ENCODE measurements at places on chromosomes 6 and 20.

GRCh38 chr6:125154761-125155135 lies 1.2 kb downstream of the TPD52L1 start:
- DNase-seq, result no peak

GRCh38 chr20:44075191-44075949 lies 111.6 kb downstream of the JPH2 start:
- no peak for DNase-seq

GRCh38 chr20:18323705-18324104 lies 35.4 kb downstream of the ZNF133 start:
- DNase-seq, result no peak

- no peak for DNase-seq
Measured at GRCh38 chr6:30883685-30884520, at the start of gene DDR1. Gene DDR1 (plus strand): TSS chr6:30884519. CDS start chr6:30888730, 4,211 bp downstream.

DNA sequence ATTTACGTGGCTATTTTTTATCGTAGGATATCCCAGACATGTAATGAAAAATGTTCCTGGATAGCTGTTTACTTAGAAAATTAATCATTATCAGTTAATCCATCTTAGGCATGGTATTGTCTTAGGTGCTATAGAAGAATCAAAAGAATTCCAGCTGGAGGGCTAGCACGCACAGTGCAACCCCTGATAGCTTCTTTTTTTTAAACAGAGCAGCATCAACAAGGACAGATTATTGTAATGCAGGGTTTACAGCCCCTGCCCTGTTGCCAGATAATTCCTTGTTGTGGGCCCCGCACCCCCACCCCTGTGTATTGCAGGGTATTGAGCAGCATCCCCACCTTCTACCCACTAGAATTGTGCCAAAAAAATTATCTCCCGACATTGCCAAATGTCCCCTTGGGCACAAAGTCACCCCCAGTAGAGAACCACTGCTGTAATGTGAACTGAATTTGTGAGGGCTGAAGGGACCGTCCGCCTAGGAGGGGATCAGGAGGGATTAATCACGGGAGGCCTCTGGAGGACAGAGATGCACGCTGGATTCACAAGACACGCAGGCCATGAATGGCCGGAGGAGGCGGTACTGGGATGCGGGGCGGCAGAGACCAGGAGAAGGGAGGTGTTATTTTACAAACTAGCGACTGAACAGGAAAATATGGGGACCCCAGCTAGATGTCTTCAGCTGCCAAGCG lies 174.6 kb downstream of the ZDHHC14 start:
- DNase-seq, result no peak

- DNase-seq, result no peak
Measured at GRCh38 chr20:13449868-13450434, 188.8 kb downstream of the TASP1 start.

DNA sequence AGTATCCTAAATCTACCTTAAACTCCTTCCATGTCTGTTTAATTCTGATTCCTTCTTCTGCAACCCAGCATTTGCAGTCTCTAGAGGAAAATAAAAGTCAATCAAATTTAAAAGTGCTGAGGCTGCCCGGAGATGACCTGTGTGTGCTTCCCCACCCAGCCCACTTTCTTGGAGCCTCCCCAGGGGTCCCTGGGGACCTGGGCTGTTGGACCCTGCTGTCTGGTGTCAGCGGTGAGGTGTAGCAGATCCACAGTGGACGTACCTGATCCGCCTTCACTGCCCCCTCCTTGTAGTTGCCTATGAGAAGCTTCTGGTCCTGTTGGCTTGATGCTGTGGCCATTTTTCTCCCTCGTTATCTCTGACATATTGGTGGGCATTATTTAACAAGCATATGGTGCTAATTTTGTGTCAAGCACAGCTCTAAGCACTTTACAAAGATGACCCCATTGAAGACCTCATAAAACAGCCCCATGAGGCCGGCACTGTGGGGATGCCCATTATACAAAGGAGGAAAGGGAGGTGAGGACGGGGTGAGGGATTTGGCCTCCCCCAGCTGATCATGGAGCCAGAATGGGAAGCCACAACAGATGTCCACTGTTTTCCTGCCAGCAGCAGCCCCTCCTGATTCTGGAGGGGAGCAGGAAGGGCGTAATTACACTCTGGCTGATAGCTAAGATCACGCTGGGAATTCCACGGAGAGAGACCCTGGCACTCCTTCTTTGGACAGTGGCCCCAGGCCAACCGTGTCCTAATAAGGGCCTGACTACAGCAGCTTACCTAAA lies 628.2 kb downstream of the CDH26 start:
- DNase-seq, result no peak

DNA sequence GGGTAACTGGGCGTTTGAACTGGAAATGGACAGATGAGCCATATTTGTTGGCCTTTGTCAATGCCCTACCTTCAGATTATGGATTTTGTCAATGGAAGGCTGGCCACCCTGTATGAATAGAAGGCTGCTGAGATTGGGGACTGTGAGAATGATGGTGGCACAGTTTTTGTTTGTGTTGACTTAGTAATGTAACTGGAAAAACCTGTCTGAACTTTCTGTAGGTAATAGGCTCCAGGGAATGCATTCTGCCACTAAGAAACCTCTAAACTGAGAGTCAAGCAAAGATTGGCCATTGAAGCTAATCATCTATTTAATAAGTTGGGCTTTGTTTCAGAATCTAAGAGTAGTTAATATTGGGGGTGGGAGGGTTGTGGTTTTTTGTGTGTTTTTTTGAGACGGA lies 97.5 kb downstream of the FOXO3 start:
- no peak for DNase-seq

GRCh38 chr6:142384519-142385254 lies 82.9 kb downstream of the ADGRG6 start:
- DNase-seq, result no peak

- DNase-seq, result no peak
Measured at GRCh38 chr6:124110514-124110913, 306.8 kb downstream of the NKAIN2 start.

- no peak for DNase-seq
Measured at GRCh38 chr20:62872184-62872847, 10.7 kb upstream of the TCFL5 start.

- no peak for DNase-seq
Measured at GRCh38 chr6:148846778-148847761, 100.2 kb downstream of the UST start.

DNA sequence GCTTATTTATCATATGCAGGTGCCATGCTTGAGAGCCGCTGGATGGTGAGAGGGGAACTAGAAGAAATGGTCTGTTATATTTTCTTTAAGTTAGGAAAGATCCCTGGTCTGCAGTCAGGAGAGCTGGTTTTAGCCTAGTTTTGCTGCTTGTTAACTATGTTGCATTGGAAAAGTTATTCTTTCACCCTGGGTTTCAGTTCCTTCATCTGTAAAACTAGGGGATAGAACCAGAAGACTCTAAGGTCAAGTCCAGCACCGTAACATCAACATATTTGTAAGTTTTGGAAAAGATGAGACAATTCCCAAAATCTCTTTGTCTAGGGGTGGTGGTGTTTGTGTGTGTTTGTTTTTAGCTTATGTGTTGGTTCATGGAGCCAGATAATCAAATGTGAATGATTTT lies 304.0 kb downstream of the QKI start:
- no peak for DNase-seq

- no peak for DNase-seq
Measured at GRCh38 chr6:28979679-28980078, 25.4 kb downstream of the ZNF311 start.

DNA sequence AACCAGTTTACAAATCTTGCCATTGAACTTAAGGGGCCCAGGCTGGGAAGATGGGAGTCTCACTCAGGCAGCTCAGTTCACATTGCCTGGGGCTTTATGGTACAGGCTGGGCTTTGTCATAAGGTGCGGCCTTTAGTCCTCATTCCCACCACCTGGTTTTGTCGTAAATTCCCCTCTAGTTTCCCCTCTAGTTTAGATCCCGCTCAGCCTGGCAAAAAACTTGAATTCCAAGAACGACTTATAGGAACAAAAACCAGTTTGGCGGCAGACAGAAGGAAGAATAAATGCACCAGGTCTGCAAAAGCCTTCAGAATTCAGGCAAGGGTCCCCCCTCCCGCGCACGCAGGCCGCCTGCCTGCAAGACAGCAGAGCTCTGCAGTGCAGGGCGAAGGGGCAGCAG lies 4.1 kb downstream of the BMP7 start:
- no peak for DNase-seq

GRCh38 chr6:117624869-117625481 lies 22.7 kb upstream of the GOPC start:
- DNase-seq, result no peak

DNA sequence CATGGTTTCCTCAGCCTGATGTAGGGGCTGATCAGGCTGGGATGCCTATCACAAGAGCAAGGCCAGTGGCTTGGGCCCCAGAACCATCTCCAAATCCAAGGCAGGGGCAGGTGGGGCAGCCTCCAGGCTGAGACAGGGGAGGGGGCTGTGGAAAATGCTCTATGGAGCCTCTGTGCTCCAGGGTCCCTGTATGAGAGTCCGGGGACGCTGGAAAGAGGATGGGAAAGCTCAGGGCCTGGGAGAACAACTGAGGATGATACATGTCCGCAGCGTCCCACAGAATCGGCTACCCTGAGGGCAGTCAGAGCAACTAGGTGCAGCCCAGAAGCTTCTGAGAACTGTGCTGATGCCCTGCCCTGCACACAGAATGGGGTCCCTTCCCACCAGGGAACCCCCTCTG lies 43.4 kb downstream of the CPXM1 start:
- no peak for DNase-seq

DNA sequence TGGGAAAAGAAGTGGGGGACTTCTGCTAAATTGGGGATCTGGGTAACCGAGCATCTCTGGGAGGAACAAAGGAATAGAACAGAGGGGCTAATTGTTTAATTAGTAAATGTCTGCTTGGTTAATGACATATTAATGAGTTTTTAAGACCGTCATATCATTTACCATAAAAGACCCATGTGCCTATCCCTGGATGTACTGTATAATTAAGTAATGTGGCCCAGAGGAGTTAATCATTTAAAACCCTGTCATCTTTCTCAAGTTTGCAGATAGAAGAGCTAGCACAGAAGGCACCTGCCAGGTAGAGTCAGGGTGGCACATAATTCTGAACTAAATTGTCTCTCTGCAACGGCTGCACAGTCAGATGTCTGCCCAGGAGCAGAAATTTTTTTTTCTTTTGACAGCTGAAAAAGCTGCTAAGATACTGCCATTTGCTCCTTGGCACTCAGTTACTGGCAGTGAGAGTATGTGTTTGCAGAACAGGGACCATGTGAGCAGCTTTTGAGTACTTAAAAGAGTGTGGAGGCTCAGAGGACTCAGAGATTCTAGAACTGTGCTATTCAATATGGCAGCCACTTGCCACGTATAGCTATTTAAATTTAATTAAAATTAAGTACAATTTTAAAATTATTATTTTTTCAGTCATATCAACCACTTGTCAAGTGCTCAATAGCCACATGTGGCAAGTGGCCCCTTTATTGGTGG lies 202.7 kb upstream of the SLC35B3 start:
- DNase-seq, result no peak

GRCh38 chr6:49233483-49233882 lies 229.6 kb downstream of the MMUT start:
- no peak for DNase-seq

DNA sequence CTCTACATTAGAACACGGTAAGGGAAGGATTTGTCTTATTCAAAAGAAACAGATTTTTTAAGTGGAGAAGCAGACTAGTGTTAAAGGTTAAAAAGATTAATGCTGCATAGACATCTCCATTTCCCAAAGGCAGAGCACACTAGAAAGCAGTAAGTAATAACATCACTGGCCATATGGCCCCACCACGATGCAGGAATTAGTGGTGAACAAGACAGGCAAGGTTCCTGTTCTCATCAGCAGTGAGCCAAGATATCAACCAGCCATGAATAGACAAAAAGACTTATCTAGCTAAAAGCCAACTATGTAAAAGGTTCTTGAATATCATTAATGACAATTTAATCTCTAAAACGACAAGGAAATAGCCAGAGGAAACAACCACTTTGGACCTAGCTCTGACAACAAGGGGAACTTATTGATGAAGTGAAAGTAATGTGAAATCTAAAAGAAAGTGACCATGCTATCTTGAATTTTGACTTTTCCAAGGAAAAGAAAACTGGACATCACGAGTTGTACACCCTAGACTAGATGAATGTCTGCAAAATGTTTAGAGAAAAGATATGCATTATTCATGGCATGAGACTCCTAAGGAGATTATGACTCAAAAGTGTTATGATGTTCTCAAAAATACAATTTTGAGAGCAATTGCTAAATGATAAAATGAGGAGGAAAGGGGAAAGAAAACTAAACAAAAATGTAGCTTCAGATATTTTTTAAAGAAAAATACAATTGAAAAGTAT lies 157.9 kb upstream of the STXBP5 start:
- no peak for DNase-seq

DNA sequence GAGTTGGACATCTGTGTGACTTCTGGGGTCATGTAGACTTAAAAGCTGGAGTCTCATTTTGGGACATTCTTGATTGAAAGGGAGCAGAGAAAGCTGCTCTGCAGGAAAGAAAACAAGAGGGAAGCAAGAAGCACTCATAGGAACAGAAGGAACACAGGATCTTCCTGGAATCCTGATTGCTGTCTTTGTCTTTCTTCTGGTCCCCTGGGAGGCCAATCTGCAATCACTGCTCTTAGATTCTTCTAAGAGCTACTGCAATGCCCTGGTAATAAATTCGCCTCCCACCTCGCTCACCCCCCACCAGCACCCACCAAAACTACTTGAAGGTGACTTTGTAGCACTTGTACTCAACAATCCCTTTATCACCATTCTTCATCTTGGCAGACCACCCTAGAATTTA lies 51.8 kb downstream of the SLC35B3 start:
- DNase-seq, result no peak

DNA sequence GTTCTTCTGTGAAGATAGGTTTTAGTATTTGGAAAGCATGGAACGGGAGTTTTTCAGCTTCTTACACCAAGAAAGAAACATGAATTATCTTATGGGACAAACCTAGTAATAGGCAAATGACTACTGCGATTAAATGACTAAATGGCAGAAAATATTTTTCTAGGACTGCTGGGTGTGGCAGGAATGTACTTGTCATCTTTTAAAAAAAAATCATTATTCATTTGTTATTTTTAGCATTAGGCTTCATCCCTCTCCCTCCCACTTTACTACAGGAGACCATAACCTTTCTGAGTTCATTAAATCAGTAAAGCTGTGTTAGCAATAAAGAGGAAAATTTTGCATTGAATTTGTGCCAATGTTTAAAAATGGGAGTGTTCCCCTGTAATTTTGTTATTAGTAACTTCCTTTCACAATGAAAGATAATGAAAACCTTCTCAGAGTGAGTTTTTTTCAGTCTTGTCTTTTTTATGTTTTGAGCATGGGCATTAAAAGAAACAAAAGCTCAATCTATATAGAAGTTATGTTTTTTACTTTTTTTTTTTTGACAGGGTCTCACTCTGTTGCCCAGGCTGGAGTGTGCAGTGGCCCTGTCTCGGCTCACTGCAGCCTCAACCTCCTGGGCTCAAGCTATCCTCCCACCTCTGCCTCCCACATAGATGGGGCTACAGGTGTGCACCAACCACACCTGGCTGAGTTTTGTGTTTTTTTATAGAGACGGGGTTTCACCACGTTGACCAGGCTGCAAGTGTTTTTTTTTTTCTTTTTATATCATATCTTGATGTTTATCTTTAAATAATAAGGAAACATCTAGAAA lies 105.6 kb upstream of the CLDN20 start:
- no peak for DNase-seq

- no peak for DNase-seq
Measured at GRCh38 chr6:150118203-150118602, 24.6 kb upstream of the PPP1R14C start.

GRCh38 chr20:19073584-19074218 lies 138.7 kb upstream of the SLC24A3 start:
- no peak for DNase-seq

GRCh38 chr6:73309535-73309784 lies 44.6 kb downstream of the DPPA5 start:
- DNase-seq, result no peak
